ENCODE measurements at places on chromosomes 7 and 10. TPM values are rescaled to one million over a fixed set of nuclear protein-coding genes. Genes with fewer than 3 reads are reported as not detected.

- DNase-seq = no peak
Observed at GRCh38 chr10:19702215-19702614, 114.0 kb upstream of the PLXDC2 start.

DNA sequence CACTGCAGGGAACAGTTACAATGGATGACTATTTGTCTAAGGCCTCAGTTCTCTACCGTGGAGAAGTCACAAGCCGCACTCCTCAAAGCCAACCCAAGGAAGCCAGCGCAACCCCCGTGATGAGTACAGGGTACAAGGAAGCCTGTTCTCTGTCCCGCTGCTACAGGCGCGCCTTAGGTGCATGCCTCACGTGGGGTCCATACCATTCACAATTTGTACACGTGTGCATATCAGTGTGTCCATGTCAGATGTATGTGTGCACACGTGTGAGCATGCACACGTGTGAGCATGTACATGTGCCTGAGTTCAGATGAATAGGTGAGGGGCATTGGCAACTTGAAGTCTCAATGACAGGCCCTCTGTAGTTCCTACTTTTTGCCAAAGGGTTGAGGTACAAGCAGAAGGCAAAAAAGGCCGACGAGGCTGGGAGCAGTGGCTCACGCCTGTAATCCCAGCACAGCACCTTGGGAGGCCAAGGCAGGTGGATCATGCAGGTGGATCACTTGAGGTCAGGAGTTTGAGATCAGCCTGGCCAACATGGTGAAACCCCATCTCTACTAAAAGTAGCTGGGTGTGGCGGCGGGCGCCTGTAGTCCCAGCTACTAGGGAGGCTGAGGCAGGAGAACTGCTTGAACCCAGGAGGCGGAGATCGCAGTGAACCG lies 62.8 kb downstream of the CTBP2 start:
- DNase-seq = no peak

Gene SMC3
- total RNA-seq = 44.2 TPM

Gene PRKG1
- 0.18 TPM for total RNA-seq

Gene ATG9B
- not detected for total RNA-seq

Measured in endothelial cell of umbilical vein (primary cell).